ENCODE measurements at places on chromosomes 4 and X.

GRCh38 chr4:168813890-168814289, 196.2 kb downstream of the CBR4 start:
- no peak for DNase-seq

- no peak for DNase-seq
Observed at GRCh38 chrX:18961686-18962085, 22.2 kb downstream of the PHKA2 start.

GRCh38 chr4:6241062-6241845, 28.4 kb upstream of the WFS1 start:
- no peak for DNase-seq

- DNase-seq: peak; percentile 87
Observed at GRCh38 chr4:184168406-184169019, 49.2 kb downstream of the ENPP6 start.

GRCh38 chr4:38865445-38865844, 2.2 kb upstream of the FAM114A1 start:
- no peak for DNase-seq

DNA sequence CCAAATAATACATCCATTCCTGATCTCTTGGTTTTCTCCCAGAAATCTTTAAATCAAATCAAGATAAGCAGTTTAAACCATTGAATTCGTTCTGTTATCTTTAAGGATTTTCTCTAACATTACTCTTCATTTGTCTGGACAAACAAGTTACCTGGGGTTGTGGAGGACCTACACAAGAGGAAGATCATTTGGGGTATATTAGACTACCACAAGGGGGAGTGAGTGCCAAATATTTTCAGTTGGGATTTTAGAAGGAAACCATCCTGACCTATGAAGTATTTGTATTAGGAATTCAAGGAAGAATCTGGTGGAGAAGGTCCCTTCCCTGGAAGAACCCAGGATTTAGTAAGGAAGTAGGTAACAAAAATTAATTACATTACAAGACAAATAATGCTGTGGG, 12.0 kb upstream of the DCHS2 start:
- peak; percentile 23 for DNase-seq

DNA sequence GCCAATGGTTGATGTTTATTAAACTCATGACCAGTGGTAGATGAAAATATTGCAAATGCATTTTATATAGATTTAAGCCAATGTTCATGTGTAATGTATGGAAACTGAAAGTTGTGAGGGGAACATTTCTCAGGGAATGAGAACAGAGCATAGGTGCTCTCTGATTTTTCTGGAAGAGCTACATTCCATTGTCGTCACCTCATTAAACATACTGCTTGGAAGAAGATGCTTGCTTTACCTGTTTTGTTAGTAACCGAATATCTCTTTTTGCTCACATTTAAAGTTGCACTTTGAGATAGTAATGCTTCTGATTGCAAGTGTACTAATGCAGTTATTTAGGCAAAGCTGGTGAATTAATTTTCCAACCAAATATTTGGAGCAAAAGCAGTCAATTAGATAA, 93.8 kb upstream of the CLCN4 start:
- DNase-seq: no peak

GRCh38 chr4:23130845-23131244, 438.1 kb downstream of the GBA3 start:
- no peak for DNase-seq

DNA sequence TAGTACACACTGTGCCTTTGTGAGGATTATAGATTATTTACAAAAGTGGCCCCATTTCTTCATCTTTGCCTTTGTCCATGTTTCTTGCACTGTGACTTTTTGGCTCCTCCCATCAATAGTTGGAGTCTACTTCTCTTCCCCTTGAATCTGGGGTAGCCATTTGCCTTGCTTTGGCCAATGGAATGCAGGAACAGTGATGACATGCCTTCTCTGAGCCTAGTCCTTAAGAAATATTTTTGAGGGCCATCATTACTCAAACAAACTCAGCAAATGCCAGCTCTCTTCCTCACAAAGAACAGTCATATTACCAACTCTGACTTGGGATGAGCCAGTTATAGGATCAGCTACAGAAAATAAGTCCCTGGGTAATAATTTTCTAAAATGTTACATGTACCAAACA, 189.6 kb downstream of the FRMPD4 start:
- DNase-seq: no peak

GRCh38 chr4:121397941-121398601, 17.3 kb upstream of the QRFPR start:
- no peak for DNase-seq

DNA sequence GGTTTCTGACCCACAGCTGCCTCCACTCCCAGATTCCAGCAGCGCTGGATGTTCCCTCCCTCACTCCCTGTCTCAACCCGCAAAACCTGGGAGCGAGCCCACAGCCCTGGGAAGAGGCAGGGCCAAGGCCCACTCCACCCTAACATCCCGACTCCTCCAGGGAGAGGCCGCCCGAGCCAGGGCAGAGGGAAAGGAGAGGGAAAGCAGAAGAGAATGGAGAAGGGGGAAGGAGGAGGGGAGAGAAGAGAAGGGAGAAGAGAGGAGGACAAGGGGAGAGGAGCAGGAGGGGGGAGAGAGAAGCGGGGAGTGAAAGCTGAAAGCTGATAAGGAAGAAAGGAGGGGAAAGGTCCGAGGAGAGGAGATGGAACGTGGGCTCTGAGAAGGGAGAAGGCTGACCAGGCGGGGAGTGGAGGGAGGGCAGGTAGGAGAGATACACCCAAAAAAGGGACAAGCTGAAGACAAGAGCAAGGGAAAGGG, 120.2 kb upstream of the PJA1 start:
- peak; percentile 8 for DNase-seq

- peak; percentile 84 for DNase-seq
Observed at GRCh38 chr4:88779431-88779830, 81.8 kb upstream of the NAP1L5 start.

- no peak for DNase-seq
Observed at GRCh38 chr4:15921592-15921932, 17.0 kb downstream of the FGFBP1 start.

DNA sequence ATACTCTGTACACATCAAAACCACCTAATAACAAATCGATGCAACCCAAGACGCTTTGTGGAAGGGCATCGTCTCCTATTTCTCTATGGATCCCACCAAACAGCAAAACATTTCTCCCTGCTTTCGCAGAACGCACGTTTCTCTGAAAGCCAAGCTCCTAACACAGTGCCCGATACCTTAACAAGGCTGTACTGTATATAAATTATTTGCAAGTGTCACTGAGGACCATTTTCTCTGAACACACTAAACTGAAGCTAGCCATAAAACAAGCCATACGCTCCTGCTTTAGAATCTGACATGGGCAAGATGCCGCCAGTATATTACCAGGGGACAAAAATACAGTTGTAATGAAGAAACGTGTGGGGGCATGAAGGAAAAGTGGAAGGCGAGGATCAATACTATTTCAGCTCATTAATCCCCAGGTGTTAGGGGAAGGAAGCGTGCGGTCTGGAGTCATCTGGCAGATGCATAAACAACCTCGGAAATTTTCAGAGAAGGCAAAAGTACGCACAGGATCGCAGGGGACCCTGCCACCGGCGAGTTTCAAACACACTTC, 703 bp downstream of the KCNIP4 start:
- DNase-seq: no peak

DNA sequence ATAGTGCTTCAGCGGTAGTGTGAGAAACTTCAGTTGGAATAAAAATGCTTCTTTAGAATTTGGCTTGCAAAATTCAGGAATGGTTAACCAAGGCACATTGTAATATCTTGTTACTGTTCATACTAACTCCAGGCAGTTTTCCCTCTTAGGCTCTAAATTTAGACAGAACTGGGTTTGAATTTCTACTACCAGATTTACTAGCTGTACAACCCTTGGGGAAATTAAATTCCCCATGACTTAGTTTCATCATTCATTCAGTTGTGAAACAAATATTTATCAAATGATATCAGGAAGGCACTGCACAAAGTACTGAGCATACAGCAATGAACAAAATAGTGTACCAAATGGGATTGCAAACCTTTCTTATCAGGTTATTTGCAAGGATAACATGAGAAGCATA, 135.0 kb upstream of the IL15 start:
- no peak for DNase-seq

GRCh38 chr4:82900066-82900410, 497 bp upstream of the THAP9 start:
- DNase-seq: no peak

DNA sequence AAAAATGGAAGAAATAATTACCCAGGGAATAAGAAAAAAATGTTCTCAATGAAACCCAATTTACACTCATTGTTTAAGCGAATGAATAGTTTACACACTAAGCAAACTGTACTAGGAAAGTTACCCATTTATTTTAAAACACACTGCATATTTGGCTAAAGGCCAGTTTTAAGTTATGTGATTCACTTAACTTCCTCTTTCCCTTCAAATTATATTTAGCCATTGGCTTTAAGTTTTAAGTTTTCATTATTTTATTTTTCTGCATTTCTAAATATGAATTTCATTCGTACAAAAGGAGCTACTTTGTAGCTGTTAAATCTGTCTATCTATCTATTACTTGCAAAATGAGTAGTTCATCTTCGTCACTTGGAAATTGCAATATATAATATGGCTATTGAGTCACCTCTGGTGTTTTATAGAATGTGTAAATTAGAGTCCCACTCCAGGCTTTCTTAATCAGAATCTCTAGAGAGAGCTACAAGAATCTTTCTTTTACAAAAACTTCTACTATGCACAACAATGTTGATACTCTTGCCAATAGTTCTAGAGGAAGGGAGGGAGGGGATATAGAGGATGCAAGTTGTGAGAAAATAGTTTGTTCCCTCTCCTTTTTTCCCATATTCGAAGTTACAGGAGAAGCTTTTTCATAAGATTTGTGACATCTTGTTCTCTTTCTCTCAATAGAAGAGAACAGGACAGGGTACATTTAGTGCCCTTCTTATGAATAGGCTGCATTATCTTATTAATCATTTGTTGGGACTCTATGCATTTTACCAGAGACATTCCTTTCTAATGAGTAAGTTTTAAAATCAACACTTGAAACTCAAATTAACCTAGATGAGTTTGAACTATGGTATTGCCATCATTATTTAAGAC, 41.8 kb downstream of the SULT1B1 start:
- DNase-seq: peak; percentile 9

- no peak for DNase-seq
Observed at GRCh38 chr4:111483375-111484169, 661.7 kb upstream of the FAM241A start.

- no peak for DNase-seq
Observed at GRCh38 chr4:1614854-1615595, 69.1 kb downstream of the FAM53A start.

- no peak for DNase-seq
Observed at GRCh38 chr4:151864068-151864467, 103.3 kb upstream of the GATB start.

DNA sequence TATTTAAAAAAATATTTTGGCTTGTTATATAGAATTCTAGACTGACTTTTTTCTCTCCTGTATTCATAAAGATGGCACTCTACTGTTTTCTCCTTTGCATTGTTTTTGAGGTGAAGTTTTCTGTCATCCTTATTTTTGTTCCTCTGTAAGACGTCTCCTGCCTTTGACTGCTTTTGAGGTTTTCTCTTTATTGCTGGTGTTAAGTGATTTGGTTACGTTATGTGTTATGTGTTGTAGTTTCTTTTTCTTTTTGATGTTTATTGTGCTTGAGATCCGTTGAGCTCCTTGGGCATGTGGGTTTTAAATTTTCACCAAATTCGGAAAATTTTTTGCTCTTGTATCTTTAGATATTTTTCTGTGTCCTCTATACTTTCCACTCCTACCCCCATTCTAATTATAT, 50.0 kb downstream of the KDM6A start:
- DNase-seq: no peak

- DNase-seq: no peak
Observed at GRCh38 chrX:137771537-137771936, 205.6 kb downstream of the ZIC3 start.

- no peak for DNase-seq
Observed at GRCh38 chrX:39176105-39176504, 374.8 kb downstream of the MID1IP1 start.

GRCh38 chrX:10216208-10216607, 59.4 kb downstream of the CLCN4 start:
- no peak for DNase-seq

GRCh38 chr4:81679315-81679714, 207.6 kb upstream of the RASGEF1B start:
- DNase-seq: no peak

GRCh38 chrX:130682990-130683389, 220.0 kb downstream of the ENOX2 start:
- DNase-seq: peak; percentile 37

DNA sequence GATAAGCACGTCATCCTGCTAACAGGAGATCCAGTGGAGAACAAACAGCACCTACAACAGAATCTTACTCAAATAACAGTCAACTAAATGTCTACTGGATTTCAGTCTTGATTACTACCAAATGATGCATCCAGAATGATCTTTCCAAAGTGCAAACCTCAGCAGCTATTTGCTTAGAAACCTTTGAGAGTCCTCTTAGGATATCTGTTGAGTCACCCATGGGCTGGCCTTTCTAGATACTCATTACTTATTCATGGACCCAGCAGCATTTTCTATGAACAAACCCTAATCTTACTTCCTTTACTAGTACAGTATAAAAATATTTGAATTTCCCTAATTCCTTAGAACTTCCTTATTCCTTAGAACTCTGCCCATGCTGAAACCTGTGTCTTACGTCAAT, 118.5 kb upstream of the PABPC4L start:
- no peak for DNase-seq

- peak; percentile 82 for DNase-seq
Observed at GRCh38 chr4:6917461-6918271, 8.0 kb downstream of the TBC1D14 start.

DNA sequence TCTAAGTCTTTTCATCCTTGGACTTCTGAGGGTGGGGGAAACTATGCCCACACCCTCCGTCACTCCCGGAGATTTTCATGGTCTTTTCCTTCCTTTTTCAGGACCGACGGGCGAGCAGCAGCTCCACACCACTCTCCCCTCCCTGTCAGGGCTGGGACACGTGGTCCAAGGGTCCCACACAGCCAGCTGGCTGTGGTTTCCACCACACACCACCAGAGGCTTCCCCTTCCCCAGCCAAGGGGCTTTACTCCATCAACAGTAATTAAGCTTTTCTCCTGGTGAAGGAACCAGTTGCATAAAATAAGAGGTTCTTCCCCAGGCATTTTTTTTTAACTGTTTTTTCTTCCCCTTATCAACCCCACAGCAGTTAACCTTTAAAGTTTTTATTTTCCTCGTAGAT, 453.9 kb downstream of the GPAT3 start:
- DNase-seq: no peak

- peak; percentile 59 for DNase-seq
Observed at GRCh38 chrX:13009273-13009672, 34.4 kb downstream of the TMSB4X start.

DNA sequence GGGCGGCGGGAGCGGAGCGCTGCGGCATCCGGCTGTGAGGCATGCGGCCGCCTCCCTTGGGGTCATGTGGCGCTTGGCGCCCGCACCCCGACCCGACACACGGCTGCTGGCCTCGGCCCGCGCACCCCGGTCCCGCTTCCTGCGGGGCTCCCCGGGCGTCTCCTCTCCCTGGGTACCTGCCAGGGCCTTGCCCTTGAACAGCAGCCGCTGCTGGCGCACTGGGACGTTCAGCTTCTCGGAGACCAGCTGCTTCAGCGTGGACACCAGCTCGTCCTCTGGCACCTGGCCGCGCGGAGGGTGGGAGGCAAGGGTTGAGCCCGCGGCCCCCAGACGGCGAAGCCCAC, 391 bp downstream of the UBL4A start:
- DNase-seq: peak; percentile 46

- no peak for DNase-seq
Observed at GRCh38 chr4:81914623-81915022, 442.9 kb upstream of the RASGEF1B start.

- no peak for DNase-seq
Observed at GRCh38 chr4:139844459-139845036, 178.9 kb downstream of the MGST2 start.
